ENCODE measurements at places on chromosomes 5 and 9.

DNA sequence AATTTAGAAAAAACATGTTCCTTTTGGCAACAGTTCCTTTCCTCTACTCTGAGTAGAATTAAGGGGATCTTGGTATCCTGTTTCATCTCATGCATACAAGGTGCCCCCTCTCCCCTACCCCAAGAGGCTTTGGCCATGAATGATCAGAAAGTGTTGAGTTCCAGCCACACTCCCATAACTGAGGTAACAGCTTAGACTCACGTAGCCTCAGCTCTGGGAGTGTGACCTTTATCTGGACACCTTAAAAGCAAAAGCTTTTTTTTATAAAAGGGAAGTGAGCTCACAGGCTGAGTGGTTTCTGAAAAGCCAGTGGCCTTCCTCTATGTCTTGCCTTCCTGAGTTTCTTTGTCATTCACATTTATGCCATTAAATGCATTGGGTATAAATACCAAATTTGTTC lies 900 bp upstream of the HAVCR2 start:
- DNase-seq = no peak

- DNase-seq = no peak
Observed at GRCh38 chr5:145586661-145587307, 248.4 kb downstream of the PRELID2 start.

- DNase-seq = no peak
Observed at GRCh38 chr9:38281917-38282316, 110.6 kb upstream of the ALDH1B1 start.

DNA sequence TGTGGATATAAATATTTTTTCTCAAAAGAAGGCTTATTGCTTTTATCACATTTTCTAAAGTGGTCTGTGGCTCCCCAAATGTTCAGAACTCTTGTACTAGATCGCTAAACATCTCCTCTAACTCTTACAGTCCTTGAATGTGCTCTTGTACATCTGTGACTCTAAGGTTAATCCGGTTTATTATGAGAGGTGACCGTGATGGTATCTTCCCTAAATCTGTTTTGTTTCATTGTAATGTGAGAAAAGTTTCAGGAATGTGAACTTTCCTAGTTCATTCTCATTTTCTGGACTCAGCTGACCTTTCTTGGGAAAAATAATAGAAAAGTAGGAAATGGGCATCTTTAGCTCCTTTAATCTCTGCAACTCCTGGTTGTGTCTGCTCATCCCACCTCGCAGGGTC lies 94.5 kb upstream of the CD180 start:
- DNase-seq = no peak

All from dorsolateral prefrontal cortex (tissue), 122 donors.